ENCODE measurements at places on chromosomes 7 and 10.

DNA sequence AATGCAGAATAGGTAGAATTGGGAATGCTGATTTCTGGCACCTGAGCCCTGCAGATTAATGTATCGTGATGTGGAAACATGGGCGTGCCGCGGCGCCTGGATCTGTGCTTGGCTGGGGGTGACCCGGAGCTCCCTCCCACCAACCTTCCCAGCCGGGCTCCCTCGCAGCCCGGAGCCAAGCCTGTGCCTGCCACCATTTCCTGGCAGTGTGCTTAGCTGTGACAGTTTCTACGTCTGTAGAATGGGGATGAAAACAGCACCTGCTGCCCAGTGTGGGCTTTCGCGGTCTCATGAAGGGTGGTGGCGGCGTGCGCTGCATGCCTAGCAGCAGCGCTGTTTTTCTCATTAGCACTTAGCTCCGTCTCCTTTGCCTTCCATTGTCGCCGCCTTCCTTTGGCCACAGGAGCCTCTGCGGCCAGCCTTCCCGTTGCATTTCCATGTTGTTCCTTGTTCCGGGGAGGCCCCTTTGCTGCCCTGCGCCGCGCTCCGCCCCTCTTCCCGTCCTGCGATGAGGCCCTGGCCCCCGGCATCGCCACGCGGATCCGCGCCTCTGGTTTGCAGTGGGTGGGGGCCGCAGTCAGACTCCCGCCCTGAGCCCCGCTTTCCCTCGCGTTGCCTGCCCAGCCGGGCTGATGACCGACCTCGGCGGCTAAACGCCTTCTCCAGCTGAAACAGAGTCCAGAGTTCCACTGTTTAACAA lies 84.2 kb downstream of the CUL1 start:
- no peak for DNase-seq

GRCh38 chr10:29908962-29909361 lies 150.4 kb downstream of the JCAD start:
- peak; percentile 11 for DNase-seq

- DNase-seq: no peak
Observed at GRCh38 chr7:48274662-48275061, 103.4 kb downstream of the ABCA13 start.

- DNase-seq: no peak
Observed at GRCh38 chr10:83301732-83302131, 837.6 kb upstream of the GHITM start.

- DNase-seq: no peak
Observed at GRCh38 chr7:96426027-96426426, 104.1 kb upstream of the SLC25A13 start.

DNA sequence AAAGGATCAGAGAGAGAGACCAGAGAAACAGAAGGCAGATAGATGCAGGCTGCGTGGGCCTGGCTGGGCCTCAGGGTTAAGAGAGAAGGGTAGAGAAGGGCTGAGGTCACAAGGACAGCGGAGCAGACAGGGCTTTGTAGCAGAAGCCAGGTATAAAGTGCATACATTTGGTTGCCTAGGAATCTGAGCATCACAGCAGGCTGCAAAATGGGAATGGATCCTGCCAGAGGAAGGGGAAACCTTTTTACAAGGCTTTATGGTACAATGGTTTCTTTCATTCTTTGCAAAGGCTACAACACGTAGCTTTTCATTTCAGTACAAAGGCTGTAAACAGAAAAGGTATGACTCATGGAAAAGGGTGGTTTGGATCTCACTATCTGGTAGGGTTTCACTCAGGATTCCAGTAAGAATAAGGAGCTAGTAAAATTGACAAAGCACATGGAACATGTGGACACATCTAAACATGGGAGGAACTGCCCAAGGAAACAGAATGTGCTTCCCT lies 275.1 kb downstream of the DOCK4 start:
- no peak for DNase-seq

GRCh38 chr7:121755818-121756552 lies 117.0 kb upstream of the PTPRZ1 start:
- DNase-seq: no peak

GRCh38 chr10:122294511-122295450 lies 23.7 kb downstream of the BTBD16 start:
- no peak for DNase-seq

DNA sequence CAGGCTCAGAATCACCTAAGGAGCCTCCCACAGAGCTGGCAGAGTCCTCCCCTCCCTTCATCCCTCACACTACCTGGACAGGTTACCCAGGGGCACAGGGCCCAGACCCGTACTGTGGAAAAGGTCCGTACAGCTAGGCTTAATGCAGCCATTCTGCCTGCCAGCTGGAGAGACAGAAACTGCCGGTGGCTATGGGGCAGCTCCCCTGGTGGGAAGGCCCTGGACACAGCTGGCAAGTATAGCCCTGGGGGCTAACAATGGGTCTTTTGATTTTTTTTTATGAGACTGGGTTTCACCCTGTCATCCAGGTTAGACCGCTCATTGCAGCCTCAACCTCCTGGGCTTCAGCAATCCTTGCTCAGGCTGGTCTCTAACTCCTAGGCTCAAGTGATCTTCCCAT lies 68.3 kb downstream of the GNA12 start:
- no peak for DNase-seq

DNA sequence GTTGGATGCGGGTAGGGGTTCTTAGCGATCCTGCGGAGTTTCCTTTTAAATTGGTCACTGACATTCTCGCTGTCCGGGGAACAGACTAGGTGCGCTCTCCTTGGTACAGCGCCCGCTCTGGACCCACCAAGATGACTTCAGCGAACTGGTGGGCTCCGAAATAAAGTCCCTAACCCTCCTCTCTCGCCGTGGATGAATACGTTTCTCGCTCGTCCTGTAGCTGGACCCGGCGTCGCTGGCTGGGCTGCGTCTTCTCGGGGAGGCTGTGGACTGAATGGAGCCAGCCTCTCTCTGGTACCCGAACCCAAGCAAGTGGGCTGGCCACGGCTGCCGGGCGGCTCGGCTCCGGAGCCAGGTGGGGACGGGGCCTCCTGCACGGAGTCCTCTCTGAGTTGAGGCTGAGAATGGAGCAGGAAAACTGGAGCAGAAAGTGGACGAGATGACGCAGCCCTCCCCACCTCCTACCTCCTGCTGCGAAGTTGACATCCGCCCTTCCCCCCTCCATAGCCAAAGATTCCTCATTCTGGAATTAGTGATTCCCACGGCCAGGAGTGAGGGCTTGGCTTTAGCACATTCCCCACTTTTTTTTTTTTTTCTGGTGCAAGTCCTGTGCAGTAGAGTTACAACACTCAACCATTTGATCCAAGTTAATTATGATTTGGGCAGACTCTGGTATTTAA lies 1.5 kb downstream of the UNC5B start:
- no peak for DNase-seq

- no peak for DNase-seq
Observed at GRCh38 chr10:63833411-63834060, 312.3 kb downstream of the REEP3 start.

DNA sequence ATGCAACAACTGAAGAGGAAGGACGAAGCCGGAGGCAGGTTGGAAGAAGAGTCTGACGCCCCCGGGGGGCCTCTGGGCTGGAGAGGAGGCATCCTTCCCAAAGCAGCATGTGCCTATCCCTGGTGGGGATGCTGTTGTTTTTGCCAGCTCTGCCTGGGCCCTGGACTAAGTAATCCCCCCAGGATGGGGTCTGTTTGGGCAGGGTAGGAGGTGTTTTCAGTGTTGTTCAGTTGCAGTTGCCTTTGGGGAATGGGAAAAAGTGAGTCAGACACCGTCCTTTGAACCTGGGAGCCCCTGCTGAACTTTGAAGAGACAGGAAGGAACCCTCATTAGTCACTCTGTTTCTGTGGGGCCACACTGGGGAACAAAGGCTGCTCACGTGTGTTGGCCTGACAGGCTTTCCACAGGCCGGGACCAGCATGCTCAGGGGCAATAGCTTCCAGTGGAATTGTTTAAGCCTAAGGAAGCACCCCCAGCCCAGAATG lies 35.2 kb upstream of the GDF10 start:
- peak; percentile 73 for DNase-seq

GRCh38 chr10:13822490-13822889 lies 235.7 kb downstream of the PRPF18 start:
- DNase-seq: no peak

DNA sequence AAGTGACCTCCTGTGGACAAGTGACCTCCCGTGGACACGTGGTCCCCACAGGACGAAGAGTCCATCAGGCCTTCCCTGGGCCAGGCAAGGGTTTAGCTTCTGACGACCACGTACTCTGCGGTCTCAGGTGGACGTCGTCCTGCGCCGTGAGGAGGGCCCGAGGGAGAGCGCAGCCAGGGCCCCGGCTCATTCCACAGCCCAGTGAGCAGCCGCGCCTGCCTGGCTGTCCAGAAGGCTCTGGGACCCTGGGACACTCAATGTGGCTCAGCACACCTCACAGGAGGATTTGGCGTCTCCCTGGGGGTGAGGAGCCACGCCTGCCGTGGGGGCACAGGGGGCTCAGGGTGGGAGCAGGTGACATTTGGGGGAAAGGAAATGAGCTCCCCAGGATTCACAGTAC lies 64.4 kb upstream of the CFAP46 start:
- no peak for DNase-seq
